ENCODE measurements at places on chromosomes 16 and 17.

GRCh38 chr17:20271011-20271610, 196.2 kb downstream of the LGALS9B start:
- H3K4me3 ChIP-seq = no peak overlapping the region
- H3K4me1 ChIP-seq = no peaks in the 10 kb centered on the region

DNA sequence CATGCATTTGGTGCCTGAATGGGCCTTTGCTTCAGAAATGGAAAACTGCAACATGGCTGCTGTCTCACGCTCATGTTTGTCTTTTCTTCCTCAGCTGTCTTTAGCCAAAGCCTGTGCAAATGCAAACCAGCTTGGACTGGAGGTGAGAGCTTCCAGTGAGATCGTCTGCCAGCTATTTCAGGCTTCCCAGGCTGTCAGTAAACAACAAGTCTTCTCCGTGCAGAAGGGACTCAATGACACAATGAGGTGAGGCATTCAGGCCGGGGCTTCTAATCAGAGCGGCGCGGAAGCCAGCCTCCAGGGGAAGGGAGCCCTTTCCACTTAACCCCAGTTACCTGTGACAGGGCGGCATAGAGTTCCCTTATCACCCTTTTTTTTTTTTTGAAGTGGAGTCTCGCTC, 14.3 kb downstream of the CCNF start:
- DNase-seq = no peak
- no peaks in the 10 kb centered on the region for H3K36me3 ChIP-seq
- H3K4me1 ChIP-seq = no peaks in the 10 kb centered on the region
- no peak overlapping the region for H3K4me3 ChIP-seq

DNA sequence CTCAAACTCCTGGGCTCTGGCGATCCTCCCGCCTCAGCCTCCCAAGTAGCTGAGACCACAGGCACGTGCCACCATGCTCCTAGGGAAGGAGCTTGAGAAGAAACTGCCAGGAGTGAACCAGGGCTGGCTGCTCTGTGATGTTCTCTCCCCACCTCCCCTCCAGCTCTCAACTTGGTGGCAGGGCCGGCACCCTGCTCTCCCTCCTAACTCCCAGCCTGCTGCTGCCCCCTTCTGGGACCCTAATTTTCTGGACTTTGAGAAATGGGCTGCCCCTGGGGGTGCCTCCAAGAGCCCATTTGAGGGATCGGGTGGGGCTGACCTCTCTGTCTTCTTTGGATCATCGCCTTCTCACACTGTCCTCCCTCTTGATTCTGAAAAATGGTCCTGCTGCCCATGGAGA, 14.9 kb upstream of the STAT3 start:
- H3K4me3 ChIP-seq = no peak overlapping the region
- no peak for DNase-seq
- peaks cover 5% of the 10 kb centered on the region for H3K36me3 ChIP-seq
- H3K27me3 ChIP-seq = no peaks in the 10 kb centered on the region
- H3K4me1 ChIP-seq = no peaks in the 10 kb centered on the region
- H3K27ac ChIP-seq = no peak overlapping the region

GRCh38 chr17:64156670-64157069, 26.7 kb upstream of the ERN1 start:
- no peak overlapping the region for H3K4me3 ChIP-seq
- DNase-seq = no peak
- no peaks in the 10 kb centered on the region for H3K27me3 ChIP-seq
- no peak overlapping the region for H3K27ac ChIP-seq
- H3K4me1 ChIP-seq = peaks cover 9% of the 10 kb centered on the region

DNA sequence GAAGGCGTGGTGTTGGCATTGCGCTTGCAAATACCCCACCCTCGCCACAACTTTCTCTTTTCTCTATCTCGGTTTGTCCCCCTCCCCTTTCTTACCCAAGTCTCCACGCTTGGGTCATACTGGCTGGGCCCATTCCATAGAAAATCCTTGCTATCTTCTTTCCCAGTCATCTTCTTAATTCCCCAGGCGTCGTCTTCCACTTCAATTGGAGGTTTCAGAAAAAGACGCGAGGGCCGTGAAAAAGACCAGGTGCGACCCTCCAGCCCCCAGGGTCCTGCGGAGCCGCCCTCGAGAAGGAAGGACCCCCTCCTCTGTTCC, 8.3 kb downstream of the IRX5 start:
- no peak for DNase-seq
- no peaks in the 10 kb centered on the region for H3K36me3 ChIP-seq
- H3K27ac ChIP-seq = no peak overlapping the region
- H3K4me3 ChIP-seq = no peak overlapping the region
- H3K4me1 ChIP-seq = no peaks in the 10 kb centered on the region

DNA sequence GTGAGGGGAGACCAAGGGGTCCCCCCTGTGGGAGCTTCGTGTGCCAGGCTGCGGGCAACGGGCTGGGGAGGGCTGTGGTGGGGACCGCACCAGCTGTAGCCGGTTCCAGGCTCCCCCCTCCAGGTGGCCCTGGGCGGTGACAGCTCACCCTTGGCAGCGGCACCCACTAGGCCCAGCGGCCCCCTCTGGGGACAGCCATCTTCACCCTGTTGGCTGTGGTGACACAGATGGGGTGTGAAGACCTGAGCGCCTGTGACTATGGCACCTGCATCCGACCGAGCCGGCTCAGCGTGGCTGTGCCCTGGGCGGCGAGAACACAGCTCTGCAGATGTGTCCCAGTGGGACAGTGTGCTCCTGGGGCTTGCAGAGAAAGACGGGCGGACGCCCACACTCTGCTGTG, 1.1 kb upstream of the C1QTNF8 start:
- no peak overlapping the region for H3K4me3 ChIP-seq
- no peaks in the 10 kb centered on the region for H3K4me1 ChIP-seq
- no peaks in the 10 kb centered on the region for H3K27me3 ChIP-seq
- DNase-seq = no peak
- H3K27ac ChIP-seq = peak overlapping the region; percentile 54
- no peaks in the 10 kb centered on the region for H3K36me3 ChIP-seq

GRCh38 chr16:24151482-24151939, 104.6 kb upstream of the CACNG3 start:
- H3K27me3 ChIP-seq = no peaks in the 10 kb centered on the region
- H3K4me1 ChIP-seq = no peaks in the 10 kb centered on the region
- H3K27ac ChIP-seq = no peak overlapping the region
- DNase-seq = no peak
- H3K36me3 ChIP-seq = no peaks in the 10 kb centered on the region

GRCh38 chr17:40095944-40096791, 4.2 kb downstream of the NR1D1 start:
- peak; percentile 75 for DNase-seq
- peak overlapping the region; percentile 33 for H3K27ac ChIP-seq
- no peak overlapping the region for H3K4me3 ChIP-seq
- no peaks in the 10 kb centered on the region for H3K36me3 ChIP-seq
- no peaks in the 10 kb centered on the region for H3K4me1 ChIP-seq
- no peaks in the 10 kb centered on the region for H3K27me3 ChIP-seq

- H3K27me3 ChIP-seq = no peaks in the 10 kb centered on the region
- DNase-seq = no peak
- no peaks in the 10 kb centered on the region for H3K4me1 ChIP-seq
- H3K36me3 ChIP-seq = no peaks in the 10 kb centered on the region
These were observed 35.9 kb upstream of the KIFC3 start for GRCh38 chr16:57838161-57838560.

DNA sequence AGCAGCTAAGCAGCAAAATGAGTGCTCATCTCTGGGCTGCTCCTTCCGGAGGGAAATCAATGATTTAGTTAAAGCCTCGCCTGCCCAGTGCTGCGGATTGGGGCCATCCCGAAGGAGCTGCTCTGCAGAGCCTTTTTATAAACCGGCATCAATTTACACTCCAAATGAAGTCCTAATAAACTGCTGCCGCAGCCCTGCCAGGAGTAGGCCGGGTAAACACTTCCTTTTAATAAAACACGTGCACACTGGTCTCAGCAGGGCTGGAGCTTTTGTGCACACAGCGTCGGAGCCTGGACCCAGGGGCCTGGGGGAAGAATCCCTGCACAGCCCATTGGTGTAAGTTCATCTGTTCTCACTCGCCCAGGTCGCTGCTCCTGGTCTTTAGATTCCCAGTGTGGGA, 79.6 kb upstream of the HS3ST2 start:
- no peak overlapping the region for H3K27ac ChIP-seq
- no peaks in the 10 kb centered on the region for H3K4me1 ChIP-seq
- no peak for DNase-seq
- H3K4me3 ChIP-seq = no peak overlapping the region
- H3K36me3 ChIP-seq = no peaks in the 10 kb centered on the region

DNA sequence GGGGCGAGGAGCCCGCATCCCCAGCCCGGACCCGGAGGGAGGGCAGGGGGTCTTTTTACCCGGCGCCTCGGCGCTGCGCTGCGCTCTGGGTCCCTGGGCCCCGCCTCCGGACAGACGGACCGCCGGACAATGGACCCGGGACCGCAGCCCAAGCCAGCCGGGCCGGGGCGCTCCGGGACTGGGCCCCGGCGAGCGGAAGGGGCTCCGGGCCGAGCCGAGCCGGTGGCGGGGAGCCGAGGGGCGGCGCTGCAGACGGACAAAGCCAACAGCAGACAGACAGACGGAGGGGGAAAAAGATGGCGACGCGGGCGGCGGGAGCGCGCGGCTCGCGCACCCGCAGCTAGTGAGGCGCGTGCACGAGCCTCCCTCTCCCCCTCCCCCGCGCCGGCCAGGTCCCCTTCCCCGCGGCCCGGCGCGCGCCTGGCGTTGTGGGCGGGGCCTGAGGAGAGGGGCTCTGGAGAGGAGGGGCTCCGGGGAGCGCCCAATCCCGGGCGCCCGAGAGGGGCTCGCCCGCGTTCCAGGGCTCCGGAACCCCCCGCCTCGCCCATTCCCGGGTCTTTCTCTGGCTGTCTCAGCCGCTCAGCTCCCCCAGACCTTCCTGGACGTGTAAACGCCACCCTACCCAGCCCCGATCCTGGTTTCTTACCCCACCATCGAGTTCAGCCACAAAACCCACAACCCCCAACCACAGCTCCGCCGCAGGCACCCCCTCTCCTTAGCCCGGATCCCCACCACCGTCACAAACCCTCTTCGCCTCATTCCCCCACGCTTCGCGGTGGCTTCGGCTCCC, at the start of gene ZNF821:
ZNF821 (minus strand) TSS at position 334 of the 790 bp plus-strand sequence. CDS start 4,236 bp downstream, outside the sequence.
- H3K4me3 ChIP-seq = peak within 1 kb of the TSS; percentile 58
- H3K27me3 ChIP-seq = no peaks in the 10 kb centered on the region
- no peaks in the 10 kb centered on the region for H3K4me1 ChIP-seq
- peak within 1 kb of the TSS; percentile 83 for H3K27ac ChIP-seq
- peak; percentile 86 for DNase-seq
